ENCODE measurements at places on chromosomes 2 and 18.

DNA sequence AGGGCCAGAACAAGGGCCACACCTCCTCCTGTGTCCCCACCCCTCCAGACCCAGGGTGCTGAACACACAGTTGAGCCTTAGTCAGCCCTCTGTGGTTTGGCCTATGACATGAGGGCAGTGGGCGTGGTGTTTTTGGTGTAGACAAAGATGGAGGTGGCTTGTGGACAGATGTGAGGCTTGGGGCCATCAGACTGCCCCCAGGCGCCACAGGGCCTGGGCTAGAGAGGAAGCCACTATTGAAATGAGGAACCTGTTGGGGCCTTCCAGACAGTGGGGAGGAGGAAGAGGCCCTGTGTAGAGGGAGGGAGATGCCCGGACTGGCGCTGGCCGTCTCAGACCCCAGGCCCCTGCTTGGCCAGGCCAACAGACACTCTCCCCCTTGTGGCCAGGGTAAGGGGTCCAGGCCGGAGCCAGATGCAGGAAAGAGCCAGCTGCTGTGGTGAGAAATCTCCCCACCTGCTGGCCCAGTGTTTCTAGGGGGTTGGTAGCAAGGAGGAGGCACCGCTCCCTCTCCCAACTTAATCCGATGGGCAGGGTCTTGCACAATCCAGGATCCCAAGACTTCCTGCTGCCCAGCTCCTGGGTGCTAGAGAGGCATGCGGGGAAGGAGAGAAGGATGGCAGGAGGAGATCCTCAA is 53.8 kb downstream of the SMAD7 start:
- no peak for DNase-seq

DNA sequence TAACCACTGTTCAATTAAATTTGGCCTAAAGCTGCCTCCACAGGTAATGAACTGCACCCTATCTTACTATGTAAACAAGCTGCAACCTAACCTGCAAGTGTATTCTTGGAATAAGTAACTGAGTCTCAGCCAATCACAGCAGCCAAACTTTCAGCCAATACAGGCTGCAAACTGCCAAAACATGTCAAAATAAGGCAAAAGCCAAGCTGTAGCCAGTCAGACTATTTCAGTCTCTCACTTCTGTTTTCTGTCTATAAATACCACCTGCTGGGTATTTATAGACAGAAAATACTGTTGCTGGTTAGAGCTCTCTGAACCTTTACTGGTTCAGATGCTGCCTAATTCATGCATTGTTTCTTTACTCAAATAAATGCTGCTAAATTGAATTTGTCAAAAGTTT is 14.3 kb downstream of the C2orf76 start:
- DNase-seq: no peak

- no peak for DNase-seq
Measured at GRCh38 chr18:79395308-79395640, 456 bp upstream of the NFATC1 start.

DNA sequence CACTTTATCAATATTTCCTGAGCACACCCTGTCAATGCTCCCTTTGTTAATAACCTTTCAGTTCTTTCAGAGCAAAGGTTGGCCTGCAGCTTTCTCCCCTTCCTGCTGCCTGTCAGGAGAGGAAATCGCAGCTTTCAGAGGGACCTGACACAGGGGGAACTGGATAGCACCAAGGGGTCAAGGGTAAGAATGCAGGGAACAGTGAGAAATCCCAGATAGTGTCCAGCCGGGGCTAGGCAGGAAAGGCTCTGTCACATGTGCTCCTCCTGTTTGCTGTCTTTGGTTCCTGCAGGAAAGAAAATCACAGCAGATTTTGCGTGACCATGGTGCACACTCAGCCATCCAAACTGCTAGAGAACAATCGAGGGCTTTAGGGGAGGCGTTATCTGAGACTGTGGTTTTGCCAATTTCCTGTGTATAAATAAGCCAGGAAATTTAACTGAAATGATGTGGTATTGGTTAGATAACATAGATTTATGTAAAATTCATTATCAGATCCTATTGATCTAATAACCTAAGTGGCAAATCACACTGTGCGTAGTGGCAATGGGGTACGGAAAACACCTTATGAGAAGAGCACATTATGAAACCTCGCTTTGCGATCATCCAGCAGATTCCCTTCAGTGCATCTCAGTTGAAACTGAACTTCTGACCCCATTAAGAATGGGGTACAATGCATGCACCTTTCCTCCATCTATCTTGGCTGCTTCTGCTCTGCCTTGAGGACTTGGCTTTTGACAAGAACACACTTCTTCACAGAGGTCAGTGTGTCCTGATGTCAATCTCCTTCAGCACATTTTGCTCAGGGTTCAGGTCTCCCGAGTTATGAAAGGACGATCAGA is 178.0 kb downstream of the ICOS start:
- DNase-seq: no peak

GRCh38 chr2:43754180-43754579 is 19.7 kb upstream of the DYNC2LI1 start:
- no peak for DNase-seq

DNA sequence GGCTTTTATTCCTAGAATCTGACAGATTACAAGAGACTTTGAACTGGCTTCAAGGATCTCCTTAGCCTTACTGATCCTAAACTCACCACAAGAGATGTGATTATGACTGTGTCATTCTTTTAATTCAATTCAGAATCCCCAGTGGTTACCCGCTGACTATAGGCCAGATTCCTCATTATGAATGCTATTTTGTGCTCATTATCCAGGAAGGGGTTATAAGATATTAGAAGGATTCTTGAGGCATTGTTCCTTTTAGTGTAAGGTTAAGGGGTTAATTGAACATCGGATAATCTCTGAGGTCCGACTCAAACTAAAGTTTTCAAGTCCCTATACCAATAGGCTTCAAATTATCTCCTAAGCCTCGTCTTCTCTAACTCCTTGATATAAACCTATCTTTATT is 39.4 kb upstream of the TDRD15 start:
- DNase-seq: no peak

GRCh38 chr2:224429441-224429810 is 27.5 kb upstream of the FAM124B start:
- DNase-seq: no peak

Measured in effector CD4-positive, alpha-beta T cell (primary cell).